Left lobe of liver (tissue), 2 donors: ENCODE measurements at places on chromosomes 2 and 18. TPM values are rescaled to one million over a fixed set of nuclear protein-coding genes. Genes with fewer than 3 reads are reported as not detected.
A peak's percentile ranks its signal among the peaks of the same experiment; 100 is the strongest.

DNA sequence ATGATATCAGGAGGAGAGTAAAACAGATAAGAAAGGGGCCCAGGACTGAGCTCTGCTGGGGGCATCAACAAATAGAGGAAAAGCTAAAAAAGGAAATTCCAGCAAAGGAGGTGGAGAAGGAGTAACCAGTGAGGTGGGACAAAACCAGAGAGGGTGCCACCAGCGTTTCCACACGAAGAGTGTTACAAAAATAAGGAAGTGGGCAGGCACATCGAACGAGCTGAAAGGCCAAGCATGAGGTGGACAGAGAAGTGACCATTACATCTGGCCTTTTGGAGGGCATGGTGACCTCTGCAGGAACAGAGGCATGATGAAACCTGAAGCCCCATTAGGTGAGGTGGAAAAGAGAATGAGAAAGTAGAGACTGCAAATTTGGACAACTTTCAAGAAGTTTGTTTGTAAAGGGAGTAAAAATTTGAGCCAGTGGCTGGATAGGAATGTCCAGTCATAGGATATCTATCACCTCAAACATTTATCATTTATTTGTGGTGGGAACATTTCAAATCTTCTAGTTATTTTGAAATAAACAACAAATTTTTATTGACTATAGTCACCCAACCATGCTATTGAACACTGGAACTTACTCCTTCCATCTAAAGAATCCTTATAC is 18.4 kb upstream of the VIT start:
- no peak for DNase-seq

- no peak for DNase-seq
These were observed 70.6 kb downstream of the CAPN13 start for GRCh38 chr2:30736461-30737325.

GRCh38 chr2:186716899-186717298 is 23.0 kb downstream of the FAM171B start:
- no peak for DNase-seq

- peak; percentile 66 for DNase-seq
These were observed 691 bp downstream of the BIRC6 start for GRCh38 chr2:32357318-32358110.

GRCh38 chr2:187939180-187939579 is 352.5 kb upstream of the GULP1 start:
- no peak for DNase-seq

DNA sequence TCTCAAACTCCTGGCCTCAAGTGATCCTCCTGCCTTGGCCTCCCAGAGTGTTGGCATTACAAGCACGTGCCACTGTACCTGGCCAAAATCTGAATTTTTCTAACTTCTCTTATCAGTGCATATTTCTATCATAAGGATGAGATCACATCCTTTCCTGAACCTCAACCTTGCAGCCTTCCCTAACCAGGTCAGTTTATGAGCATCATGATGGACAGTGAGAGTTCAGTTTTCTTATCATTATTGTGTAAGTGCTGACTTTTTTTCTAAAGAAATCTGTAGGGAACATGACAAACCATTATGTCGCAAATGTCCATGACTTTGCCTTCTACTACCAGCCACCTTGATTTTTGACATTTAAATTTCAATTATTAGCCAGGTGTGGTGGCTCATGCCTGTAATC is 31.5 kb downstream of the MRPL33 start:
- DNase-seq = no peak

GRCh38 chr18:51426996-51427395 is 229.5 kb upstream of the MEX3C start:
- DNase-seq = no peak

- DNase-seq = no peak
These were observed 615 bp upstream of the CCNT2 start for GRCh38 chr2:134917888-134918525.

DNA sequence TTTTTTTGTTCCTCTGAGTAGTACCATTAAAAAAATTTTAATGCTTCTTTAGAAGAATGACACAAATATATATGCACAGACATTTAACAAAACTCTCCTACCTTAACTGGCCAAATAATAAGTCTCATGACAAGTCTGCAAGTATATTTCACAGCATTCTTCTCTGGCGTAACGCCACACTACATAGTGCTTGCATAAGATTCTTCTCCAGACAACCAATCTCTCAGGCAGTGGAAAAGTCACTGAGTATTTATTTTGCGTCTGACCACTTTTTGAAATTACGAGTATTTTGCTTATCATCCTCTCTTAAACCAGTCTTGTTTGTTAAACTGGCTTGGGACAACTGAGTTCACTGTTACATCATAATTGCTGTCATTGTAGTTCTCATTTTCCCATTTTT is 749.2 kb downstream of the ADCYAP1 start:
- no peak for DNase-seq

DNA sequence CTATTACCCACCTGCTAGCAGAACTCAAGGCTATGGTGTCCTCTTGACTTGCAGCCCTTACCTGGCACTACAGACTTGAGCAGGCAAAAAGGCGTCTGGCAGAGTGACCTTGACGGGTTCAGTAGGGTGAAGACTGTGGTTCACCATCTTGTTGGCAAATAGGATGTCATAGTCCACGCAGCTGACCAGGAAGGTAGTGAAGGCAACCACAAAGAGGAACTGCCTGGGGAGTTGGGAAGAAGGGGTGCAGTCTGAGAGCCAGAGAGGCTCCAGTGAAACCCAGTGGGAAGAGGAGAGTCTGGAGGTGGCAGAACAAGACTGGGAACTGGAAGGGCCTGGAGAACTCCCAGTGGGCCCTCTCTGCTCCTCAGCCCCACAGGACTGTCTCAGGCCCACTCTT is 4.1 kb downstream of the ATG9A start:
- DNase-seq = no peak

- DNase-seq = no peak
These were observed 81.2 kb downstream of the INSIG2 start for GRCh38 chr2:118169359-118170005.

DNA sequence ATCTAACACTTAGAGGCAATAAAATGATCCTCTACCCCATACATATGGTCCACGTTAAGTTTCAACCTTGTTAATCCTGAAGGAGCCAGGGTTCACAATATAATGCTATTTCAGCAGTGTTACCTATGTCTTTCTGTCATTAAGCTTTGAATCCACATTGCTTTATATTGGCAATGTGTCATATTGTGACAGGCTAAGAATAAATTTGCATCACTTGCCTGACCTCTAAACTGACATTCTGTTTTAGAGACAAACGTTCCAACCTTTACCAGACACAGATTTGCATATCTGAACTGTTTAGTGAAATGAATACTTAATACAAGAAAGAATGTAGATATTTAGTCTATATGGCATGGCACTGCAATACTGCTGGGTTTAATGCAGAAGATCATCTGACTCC is 98.4 kb downstream of the UNC80 start:
- DNase-seq = no peak

DNA sequence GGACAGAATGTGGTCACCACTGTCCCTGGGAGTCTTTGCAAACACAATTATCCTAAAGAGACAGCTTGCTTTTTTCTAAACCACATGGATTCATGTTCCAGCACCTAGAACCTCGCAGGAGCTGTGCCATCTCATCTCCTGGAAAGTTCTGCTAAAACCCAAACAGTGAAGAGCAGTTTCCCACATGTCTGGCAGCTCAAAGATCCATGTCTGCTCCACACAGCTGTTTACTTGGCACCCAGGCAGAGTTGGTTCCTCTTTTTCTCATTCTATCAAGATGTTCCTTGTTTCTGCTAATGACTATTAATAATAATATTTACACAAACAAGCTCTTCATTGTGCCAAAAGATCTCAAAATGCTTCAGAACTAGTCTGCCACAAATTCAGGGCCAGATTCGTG is 30.1 kb upstream of the PID1 start:
- DNase-seq = no peak

DNA sequence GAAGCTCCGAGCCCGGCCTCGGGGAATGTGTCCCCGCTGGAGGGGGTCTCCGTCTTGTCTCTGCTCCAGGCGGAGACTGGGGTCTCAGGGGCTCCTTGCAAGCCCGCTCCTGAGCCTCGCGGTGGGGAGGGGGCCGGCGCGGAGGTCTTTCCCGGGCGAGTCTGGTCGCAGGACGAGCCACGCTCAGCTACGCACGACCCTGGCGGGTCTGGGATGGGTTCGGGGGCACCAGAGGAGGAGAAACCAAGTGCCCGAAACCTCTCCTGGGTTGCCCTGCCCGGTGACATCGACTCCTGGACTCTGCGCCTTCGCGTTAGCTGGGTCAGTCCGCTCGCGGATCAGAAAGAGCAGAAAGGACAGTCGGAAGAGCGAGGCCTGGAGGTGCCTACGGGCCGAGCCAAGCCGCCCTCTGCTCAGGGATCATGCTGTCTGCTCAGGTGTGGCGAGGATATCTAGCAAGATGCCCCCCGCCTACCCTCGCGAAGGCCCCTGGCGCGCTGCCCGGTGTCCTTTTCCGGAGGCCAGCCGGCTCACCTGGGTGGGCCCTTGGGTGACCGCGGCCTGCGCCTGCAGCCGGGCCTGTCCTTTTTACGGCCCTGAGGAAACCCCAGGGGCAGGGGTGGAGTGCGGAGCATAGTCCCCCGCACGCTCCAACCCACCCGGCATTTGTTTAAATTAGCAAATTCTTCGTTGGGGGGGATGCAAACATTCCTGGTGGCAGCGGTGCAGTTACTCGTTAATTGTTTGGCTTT is 58.7 kb downstream of the SNORC start:
- no peak for DNase-seq

GRCh38 chr2:45691171-45691999 is 39.9 kb downstream of the PRKCE start:
- peak; percentile 18 for DNase-seq

DNA sequence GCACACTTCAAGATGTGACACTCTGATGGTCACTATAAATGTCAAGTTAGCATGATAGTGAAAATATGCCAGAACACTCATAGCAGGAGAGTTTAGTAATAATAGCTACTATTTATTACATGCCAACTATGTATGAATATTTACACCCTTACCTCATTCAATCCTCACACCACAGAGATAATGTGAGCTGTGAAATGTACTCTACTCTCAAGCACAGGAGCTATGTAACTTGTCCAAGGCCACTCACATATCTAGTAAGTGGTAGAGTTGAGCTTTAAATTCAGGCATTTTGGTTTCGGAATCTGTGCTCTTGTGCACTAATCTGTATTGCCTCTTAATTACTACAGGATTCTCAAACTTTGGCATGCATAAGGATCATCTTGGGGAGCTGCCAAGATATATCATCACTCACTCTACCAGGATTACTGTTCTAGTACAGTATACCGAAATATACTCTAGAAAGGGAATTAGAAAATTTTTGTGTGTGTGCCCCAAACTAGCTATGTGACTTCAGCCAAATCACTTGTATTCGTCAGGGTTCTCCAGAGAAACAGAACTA is 154.3 kb downstream of the PLCL1 start:
- DNase-seq = no peak

- DNase-seq = no peak
These were observed 59.6 kb downstream of the ITGB6 start for GRCh38 chr2:160140471-160140870.

DNA sequence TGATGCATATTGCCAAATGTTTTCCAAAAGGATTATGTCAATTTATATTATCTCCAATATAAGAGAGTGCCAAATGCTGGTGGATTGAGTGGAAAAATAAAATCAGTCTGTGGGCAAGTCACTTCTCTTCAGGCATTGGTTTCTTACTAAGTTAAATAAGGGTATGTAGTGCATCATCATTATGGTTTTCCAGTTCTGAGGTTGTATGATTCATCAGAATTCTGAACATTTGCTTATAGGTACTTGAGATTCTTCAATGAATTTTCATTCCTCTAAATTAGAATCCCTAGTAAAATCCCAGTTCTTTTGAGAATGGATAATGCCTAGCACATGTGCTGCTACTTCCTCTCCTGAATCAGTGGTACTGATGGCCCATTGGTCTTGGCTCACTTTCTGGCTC is 188.9 kb upstream of the OSR1 start:
- no peak for DNase-seq

- DNase-seq = no peak
These were observed 1867.4 kb downstream of the SUCLG1 start for GRCh38 chr2:82591718-82592117.

CNDP1 gene
- total RNA-seq = 66.3 TPM

CAPN14 gene
- not detected for total RNA-seq

POTEC gene
- total RNA-seq = not detected

SCYGR5 gene
- not detected for total RNA-seq

TTC39C gene
- 133 TPM for total RNA-seq
